ENCODE measurements at places on chromosomes 11 and 22. TPM values are rescaled to one million over a fixed set of nuclear protein-coding genes. Genes with fewer than 3 reads are reported as not detected.

DNA sequence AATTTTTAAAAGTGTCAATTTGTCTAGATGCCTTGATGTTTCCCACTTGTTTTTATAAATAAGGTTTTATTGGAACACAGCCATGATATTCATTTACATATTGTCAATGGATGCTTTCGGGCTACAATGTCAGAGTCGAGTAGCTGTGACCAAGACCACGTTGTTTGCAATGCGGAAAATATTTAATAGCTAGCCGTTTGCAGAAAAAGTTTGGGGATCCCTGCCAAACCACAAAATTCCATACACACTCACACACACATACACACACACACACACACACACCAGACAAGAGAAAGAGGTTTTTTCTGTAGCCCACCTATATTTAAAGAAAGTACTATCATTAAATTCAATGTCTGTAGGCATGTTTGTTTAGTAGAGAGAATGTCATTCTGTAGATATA lies 58.3 kb downstream of the TYR start:
- DNase-seq = no peak

GRCh38 chr11:43693069-43693468 lies 12.5 kb downstream of the HSD17B12 start:
- DNase-seq = no peak

DNA sequence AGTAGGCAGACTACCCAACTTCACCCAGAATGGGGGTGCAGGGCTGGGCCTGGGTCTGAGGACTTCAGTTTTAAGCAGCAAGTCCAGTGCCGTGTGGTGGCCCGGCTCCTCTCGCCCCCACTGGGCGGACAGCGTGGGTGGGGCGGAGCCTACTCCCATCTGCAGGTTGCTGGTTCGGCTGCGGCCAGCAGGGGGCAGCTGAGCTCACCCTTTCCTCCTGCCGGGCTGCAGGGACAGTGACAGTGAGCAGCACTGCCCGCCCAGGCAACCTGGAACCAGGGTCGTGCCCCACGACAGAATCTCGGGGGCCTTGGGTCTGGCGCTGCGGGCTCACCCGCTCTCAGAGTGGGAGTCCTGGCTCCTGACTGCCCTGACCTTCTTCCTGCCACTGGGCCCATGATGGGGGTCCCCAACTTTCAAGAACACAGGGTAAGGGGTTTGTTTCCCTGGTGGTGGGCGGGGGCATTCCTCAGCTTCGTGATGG lies 6.2 kb upstream of the NEAT1 start:
- peak; percentile 95 for DNase-seq

- DNase-seq = no peak
Measured at GRCh38 chr22:46937939-46938338, 175.5 kb downstream of the TBC1D22A start.

Gene CDC42BPG
- 22.7 TPM for total RNA-seq

Data from HT-29 (cell line).